Caki2 (cell line): ENCODE measurements at places on chromosomes 16 and 17.

DNA sequence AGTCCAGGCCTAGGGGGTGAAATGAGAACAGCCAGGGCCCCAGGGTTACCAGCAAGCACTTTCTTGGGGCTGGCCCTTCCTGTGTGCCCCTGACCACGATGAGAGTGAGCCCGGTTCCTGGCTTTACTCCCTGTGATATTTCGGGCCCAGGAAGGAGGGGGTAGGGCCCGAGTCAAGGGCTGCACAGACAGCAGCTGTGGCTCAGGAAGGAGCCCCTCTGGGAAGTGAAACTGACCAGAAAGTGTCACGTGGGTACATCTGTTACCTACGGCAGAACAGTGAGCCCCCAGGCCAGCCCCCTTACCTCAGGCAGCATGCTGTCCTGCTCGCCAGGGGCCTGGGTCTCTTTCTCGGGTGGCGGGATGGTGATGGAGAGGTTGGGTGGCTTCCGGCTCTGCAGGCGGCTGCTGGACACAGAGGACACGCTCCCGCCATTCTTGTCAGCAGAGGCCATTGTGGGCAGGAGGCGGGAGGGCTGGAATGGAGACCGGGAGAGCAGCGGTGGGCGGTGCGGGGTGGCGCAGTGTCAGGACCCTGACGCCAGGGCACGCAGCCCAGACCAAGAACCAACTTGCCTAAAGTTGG lies 13.8 kb downstream of the AANAT start:
- DNase-seq: no peak

DNA sequence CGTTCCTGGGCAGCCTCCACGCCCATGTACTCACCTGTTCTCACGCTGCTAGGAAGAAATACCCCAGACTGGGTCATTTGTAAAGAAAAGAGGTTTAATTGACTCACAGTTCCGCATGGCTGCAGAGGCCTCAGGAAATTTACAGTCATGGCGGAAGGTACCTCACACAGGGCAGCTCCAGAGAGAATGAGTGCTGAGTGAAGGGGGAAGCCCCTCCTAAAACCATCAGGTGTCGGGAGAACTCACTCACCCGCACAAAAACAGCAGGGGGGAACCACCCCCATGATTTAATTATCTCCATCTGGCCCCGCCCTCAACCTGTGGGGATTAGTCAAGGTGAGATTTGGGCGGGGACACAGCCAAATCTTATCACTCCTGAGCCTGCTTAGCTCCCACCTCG lies 18.2 kb downstream of the RAB40C start:
- no peak for DNase-seq

DNA sequence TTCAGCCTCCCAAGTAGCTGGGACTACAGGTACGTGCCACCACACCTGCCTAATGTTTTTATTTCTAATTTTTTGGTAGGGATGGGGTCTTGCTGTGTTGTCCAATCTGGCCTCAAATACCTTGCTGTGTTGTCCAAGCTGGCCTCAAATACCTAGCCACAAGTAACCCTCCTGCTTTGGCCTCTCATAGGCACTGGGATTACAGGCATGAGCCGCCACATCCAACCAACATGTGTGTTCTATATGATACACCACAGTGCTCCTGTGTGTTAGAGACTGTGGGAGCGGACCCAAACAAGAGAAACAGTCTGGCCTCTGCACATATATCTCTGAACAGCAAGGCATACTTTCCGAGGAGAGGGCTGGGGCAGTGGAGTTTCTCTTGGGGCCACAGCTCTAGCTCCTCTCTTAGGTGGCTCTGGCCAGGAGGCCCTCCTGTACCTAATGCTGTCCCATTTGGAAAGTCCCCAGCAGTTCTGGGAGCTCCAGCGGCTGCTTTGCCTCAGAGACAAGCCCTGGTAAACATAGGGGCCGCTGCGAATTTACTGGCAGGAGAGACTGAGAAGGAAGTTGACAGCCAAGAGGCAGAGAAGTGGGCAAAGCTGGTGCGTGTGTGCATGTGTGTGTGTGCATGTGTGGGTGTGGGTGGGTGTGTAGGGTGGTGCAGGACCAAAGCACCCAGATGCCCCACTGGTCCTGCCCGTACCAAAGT lies 95.0 kb downstream of the RAB11FIP4 start:
- no peak for DNase-seq

DNA sequence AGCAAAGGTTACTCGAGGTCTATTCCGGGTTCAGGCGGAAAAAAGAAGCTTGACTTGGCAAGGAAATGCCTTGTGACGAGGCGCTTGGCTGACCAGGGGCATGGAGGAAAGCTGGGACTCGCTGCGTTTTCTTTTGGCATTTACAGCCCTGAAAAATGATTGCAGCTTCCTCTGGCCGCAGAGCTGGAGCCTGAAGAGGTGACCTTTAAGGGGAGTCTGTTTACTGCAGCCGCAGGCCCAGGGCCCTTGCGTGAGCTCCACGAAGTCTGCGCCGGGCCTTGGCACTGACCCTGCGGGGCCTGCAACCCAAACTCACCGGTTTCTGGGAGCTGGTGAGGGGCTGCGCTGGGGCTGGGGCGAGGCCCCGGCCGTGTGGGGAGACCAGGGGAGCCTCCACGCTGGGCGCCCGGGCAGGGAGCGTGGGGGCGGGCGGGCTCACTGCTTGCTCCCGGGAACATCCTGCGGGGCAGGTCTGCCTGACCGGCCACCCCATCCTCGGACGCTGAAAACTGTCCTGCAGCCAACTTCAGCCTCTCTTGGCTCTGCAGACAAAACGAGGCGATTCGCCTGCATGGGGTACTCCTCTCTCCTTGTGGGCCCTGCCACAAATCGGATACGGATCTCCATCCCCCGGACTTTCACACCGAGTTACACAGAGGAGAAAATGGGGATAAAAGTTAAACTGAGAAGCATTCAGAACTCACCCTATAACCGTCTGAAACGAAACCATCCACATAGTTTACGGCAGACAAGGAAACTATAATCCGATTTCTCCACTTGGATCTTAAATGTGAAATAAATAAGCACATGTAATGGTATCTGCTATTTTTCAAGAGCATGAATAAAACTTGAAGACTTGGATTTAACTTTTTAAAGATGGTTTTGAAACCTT lies 206.3 kb upstream of the FOXF1 start:
- no peak for DNase-seq

- no peak for DNase-seq
Measured at GRCh38 chr17:79976451-79976850, 59.2 kb downstream of the TBC1D16 start.

DNA sequence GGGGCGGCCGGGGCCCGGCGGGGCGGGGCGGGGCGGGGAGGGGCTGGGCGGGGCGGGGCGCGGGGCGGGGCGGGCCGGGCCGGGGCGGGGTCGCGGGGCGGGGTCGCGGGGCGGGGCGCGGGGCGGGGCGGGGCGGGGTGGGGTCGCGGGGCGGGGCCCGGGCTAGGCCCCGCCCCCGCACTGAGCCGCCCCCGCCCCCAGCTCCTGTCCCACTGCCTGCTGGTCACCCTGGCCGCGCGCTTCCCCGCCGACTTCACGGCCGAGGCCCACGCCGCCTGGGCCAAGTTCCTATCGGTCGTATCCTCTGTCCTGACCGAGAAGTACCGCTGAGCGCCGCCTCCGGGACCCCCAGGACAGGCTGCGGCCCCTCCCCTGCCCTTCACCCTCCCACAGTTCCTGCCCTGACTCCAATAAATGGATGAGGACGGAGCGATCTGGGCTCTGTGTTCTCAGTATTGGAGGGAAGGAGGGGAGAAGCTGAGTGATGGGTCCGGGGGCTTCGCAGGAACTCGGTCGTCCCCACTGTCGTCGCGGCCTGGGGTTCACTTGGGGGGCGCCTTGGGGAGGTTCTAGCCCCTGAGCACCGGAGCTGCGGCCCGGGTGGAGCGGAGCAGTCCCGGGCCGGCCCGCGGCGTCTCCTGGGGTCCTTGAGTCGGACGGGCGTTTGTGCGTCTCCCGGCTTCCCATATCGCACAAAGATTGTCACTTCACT lies 795 bp upstream of the HBM start:
- no peak for DNase-seq

GRCh38 chr16:70730031-70730430 lies 44.2 kb upstream of the MTSS2 start:
- DNase-seq: no peak

DNA sequence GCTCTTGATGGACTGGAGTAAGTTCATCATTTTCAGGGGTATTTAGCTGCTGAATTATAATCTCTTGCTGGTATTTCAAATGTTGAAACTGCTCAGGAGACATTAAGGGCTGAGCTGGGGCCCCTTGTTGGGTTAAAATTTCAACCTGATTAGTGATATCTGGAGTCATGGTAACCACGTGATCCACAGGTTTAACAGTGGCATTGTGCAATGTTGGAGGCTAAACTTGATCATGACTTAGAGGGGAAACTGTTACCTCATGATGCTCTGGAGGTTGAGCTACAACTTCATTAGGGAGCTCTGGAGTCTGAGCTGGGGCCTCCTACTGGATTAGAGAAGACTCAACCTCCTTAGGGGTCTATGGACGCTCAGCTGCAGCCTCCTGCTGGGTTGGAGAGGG lies 17.2 kb upstream of the MPP2 start:
- DNase-seq: no peak

DNA sequence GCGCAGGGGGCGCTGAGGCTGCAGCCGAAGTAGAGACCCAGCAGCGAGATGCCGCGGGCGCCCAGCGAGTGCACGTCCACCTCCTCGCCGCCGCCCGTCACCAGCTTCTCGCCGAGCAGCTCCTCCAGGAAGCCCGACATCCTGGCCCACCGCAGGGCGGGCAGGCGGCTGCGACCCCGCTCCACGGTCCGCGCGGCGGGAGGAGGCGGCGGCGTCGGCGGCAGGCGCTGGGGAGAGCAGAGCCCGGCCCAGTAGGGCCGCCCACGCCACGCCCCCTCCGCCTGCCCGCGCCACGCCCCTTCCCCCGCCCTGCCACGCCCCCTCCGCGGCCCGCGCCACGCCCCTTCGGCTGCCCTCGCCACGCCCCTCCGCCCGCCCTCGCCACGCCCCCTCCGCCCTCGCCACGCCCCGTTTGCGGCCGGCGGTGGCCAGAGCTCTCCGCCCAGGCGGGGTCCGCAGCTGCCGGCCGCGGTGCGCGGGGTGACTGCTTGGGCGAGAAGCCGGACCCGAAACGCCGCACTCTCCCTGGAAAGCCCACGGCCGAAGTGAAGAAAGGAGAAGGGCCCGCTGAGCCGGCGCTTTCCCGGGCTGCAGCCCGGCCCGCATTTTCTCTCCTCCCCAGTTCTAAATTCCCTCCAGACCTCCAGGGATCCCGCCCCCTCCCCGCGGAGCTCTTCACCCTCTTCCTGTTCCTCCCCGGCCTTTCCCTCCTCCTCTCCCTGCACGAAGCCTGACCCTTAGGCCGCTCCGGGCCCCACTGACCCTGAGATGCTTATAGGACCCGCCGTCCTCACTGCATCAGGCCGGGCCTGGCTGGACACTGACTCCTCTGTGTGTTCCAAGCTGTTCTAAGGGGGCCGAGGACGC lies at the start of gene NXN:
NXN (minus strand) TSS at position 238 of the 867 bp plus-strand sequence.
- DNase-seq: peak; percentile 76

DNA sequence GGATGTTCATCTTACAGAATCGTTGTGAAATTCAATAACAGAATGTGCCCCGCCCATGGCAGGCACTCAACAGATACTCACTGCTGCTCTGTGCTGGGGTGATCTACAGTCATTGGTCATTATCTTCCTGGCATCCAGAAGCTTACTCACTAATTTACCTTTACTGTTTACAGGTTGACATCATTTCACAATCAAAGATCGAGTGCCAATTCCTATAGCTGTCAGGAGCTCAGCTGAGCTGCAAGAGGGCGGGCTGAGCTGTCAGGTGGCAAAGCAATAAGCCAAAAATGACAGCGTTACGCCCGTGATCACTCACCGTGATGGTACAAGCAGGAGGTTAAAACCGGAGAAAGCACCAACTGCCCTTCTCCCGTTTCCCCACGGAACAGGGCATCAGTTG lies 51.2 kb downstream of the LITAF start:
- no peak for DNase-seq

DNA sequence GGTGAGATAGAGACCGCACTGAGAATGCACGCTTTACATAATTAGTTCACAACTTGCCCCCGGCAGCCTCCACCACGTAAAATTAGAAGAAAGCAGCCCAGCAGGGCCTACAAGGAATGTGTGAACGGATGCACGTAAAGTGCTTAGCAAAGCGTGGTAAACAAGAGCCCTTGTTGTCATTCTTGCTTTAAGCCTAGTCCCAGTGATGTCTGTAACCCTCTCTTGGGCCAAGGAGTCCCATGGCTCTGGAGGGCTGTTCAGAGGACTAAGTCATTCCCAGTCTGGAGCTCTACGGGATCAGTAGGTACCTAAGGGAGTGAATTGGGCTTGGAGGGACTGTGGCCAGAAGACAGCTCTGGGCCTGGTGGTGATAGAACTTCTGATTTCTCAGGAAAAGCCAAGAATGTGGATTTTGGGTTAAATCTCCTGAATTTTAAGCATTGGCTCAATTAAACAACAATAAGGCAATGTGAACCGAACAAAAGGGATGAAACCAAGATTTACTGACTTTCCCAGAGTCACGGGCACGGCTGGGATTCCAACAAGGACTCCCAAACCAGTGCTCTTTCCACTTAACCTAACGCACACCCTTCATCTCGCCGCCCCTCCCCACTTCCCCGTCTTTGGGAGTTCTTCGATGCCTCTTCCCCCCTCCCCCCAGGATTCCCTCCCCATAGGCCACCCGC lies 775 bp upstream of the CHP2 start:
- no peak for DNase-seq

DNA sequence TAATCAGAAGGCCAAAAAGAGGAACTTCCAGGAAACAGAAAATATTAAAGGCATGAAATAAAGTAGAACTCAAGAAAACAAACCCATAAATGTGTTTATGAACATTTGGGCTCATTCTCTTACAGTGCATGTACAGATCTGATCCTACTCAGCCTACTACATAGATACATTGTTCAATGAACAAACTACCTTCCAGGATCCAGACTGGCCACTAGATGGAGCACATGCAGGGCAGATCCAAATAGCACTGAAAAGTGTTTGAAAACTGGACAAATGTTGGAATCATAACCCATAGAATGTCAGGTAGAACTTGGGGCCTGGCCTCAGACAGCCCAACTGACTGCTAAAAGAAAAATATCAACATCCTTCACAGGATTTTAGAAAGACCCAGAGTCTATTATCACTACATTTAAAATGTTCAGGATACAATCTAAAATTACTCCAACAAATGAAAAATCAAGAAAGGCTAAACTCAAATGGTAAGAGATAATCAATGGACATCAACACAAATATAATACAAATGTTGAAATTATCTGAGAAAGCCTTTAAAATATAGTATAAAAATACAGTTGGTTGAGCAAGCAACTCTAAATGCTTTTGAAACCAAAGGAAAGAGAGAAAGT lies 122.4 kb upstream of the NUDT7 start:
- peak; percentile 19 for DNase-seq

GRCh38 chr16:56625140-56625942 lies at the start of gene MT1E:
MT1E (plus strand) TSS chr16:56625781; CDS start chr16:56625852, 71 bp downstream.
- no peak for DNase-seq
